HS-5 (cell line): ENCODE measurements at places on chromosomes 6 and 20.
A peak's percentile ranks its signal among the peaks of the same experiment; 100 is the strongest.

DNA sequence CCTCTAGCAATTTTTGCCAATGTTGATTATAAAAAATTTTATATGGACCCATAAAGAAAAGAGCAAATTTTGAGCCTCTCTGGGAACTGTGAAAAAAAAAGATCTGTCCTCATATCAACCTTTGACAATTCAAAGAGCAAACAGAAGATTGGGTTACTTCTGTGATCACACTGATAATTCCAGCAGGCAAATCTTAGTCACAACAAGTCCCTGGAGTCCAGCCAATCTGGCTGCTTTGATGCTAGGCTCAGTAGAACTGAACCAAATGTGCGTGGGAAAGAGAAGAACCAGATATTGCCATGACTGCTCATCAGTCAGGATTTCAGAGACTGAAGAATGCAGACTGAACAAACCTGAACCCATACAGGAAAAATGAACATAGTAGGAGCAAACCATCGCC lies 438.4 kb upstream of the FLRT3 start:
- DNase-seq = peak; percentile 71

DNA sequence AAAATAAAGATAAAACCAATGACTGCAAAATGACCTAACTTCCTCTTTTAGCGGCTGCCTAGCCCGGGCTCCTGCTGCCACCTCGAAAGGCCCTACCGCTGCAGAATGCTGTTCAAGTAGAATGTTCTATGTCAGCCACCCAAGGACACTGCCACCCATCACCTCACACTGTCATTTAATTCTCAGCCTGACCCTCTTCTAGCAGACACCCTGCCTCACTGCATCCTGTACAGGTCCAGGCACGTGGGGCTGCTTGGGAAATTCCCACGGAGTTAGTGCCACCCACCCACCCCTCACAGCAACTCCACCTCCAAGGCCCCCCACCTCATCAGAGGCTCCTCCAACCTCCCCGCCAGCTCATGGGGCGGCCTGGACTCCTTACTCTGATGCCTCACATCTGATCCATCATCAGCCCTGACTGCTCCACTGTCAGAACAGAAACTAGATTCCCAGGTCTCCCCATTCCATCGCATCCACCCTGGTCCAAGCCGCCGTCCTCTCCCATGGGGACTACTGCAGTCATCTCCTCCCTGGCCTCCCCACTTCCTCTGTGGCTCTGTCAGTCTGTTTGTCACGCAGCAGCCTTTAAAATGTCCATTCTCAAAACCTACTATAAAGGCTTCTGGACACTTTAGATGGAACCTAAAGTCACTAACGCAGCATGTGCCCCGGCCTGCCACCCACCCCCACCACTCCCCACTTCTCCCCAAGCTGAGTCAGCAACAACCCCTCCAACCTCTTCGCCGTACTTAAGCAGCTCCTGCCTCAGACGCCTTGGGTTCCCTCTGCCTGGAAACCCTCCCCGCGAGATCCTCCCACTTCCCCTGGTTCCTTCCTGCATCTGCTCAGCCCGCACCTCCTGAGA lies 17.0 kb downstream of the NFATC2 start:
- no peak for DNase-seq

GRCh38 chr6:48959251-48960060 lies 503.6 kb downstream of the MMUT start:
- DNase-seq = no peak

DNA sequence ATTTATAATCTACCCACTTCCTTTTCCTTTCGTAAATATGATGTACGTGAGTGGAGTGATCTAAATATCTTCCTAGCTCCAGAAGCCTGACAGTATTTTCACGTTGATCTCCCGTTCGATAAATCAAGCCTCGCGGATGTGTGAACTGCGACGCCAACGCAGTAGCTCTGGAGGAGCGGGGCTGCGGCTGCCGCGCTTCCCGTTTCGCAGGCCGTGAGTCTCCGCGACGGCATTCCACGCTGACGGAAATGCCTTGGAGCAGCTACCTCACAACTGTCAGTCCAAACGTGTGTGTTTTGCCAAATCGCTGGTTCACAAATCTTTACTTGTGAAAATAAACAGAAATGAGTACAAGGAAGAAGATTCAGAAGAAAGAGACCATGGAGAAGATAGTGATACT lies 41.2 kb downstream of the BTBD3 start:
- DNase-seq = no peak

- DNase-seq = no peak
These were observed 3.9 kb upstream of the KIAA0408 start for GRCh38 chr6:127463056-127463455.

- no peak for DNase-seq
These were observed 72.0 kb upstream of the BACH2 start for GRCh38 chr6:90368601-90369000.

- DNase-seq = peak; percentile 57
These were observed at the start of gene ECHDC1 for GRCh38 chr6:127342946-127343808. Gene ECHDC1, minus strand, starts transcription at chr6:127343609. Its CDS starts 12,581 bp downstream, at chr6:127331028.
